Activated B cell treated with CpG ODN at 0.5 μM for 24 hours (primary cell): ENCODE measurements at places on chromosomes 5 and 9.

DNA sequence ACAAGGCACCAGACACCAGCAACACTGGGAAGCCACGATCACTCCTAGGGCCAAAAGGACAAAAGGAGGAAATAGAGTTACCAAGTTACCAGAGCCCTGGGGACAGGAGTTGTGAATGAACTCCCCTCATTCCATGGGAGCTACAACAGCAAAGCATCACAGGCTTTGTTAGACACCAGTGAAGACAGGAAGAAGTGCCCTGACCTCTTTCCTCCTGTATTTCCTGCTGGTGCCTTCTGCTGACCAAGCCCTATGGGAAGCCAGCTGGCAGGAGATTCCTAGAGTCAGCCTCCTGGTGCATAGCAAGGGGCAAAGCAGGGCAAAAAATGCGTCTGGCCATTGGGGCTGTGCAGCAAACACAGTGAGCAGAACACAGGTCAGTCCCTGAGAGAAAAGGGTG lies 374.7 kb downstream of the ZSWIM6 start:
- DNase-seq, result no peak
- no peaks in the 10 kb centered on the region for H3K36me3 ChIP-seq
- H3K27ac ChIP-seq, result no peak overlapping the region
- peaks cover 5% of the 10 kb centered on the region for H3K4me1 ChIP-seq
- no peaks in the 10 kb centered on the region for H3K27me3 ChIP-seq

DNA sequence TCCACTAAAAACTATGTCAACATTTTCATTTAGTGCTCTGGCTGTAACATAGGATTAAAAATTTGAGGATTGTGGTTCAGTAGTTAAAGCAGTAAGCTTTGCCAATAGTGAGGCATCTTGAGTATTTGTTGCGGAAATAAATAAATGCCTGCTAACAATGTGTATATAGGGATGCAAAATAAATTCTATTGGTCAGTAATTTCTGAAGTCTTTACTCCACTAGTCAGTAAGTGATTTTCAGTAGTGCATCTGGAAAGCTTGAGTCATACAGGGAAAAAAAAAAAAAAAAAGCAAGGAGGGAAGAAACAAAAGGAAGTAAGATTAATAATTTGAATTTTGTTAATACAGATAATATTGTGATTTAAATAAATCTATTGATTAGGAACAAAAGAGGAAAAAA lies 21.0 kb downstream of the NIPBL start:
- no peak overlapping the region for H3K4me3 ChIP-seq
- no peaks in the 10 kb centered on the region for H3K27me3 ChIP-seq
- no peak overlapping the region for H3K27ac ChIP-seq
- DNase-seq, result no peak
- H3K4me1 ChIP-seq, result peaks cover 80% of the 10 kb centered on the region
- peaks cover 10% of the 10 kb centered on the region for H3K36me3 ChIP-seq

- no peak overlapping the region for H3K4me3 ChIP-seq
- no peak for DNase-seq
- no peaks in the 10 kb centered on the region for H3K36me3 ChIP-seq
- no peaks in the 10 kb centered on the region for H3K27me3 ChIP-seq
- H3K4me1 ChIP-seq, result no peaks in the 10 kb centered on the region
These were observed 188.9 kb upstream of the RPS23 start for GRCh38 chr5:82466986-82467561.

GRCh38 chr9:84002344-84002743 lies 21.7 kb downstream of the RMI1 start:
- no peak overlapping the region for H3K27ac ChIP-seq
- H3K4me3 ChIP-seq, result no peak overlapping the region
- no peak for DNase-seq
- H3K4me1 ChIP-seq, result peaks cover 13% of the 10 kb centered on the region
- H3K36me3 ChIP-seq, result peaks cover 15% of the 10 kb centered on the region

GRCh38 chr5:130331332-130331731 lies 427.1 kb downstream of the CHSY3 start:
- H3K27me3 ChIP-seq, result peaks cover 2% of the 10 kb centered on the region
- H3K4me3 ChIP-seq, result no peak overlapping the region
- no peaks in the 10 kb centered on the region for H3K36me3 ChIP-seq
- no peak overlapping the region for H3K27ac ChIP-seq
- no peak for DNase-seq

- no peaks in the 10 kb centered on the region for H3K27me3 ChIP-seq
- no peak for DNase-seq
- peak overlapping the region; percentile 84 for H3K4me3 ChIP-seq
These were observed 1.6 kb downstream of the CARD19 start for GRCh38 chr9:93097511-93098201.

DNA sequence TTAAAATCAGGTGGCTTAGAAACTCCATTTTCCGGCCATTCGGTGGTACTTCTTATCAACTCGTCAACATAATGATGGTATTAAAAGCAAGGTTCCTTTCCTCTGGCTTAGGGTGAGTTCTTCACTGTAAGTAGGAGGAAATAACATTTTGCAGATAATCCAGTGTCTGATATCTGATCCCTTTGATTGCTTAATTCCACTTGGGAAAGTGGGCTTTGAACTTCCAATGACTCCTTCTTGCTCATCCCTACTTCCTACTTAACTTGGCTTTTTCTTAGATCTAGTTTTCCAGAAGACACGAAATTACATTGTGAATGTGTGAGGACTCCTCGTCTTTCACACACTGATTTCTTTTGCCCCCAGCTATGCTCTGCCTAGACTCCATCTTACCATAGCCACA lies 31.5 kb downstream of the DDX31 start:
- H3K27me3 ChIP-seq, result no peaks in the 10 kb centered on the region
- H3K27ac ChIP-seq, result no peak overlapping the region
- no peaks in the 10 kb centered on the region for H3K4me1 ChIP-seq
- peaks cover 76% of the 10 kb centered on the region for H3K36me3 ChIP-seq

DNA sequence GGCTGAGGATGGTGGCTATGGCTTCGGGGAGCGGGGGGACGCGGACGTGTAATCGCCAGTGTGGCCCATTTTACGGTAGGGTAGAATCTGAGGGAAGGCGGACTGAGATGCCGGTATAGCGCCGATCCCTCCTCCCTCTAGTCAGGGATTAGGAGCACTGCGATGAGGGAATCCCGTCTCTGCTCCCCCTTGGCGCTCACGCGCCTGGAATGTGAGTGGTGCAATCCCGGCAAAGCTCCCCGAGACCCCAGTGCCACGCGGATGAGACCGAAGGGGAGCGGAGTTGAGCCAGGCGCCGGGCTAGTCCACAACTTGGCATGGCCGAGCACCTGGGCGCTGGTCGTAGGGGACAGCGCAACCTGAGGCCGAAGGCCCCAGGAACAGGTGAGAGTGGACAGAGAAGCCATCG lies 2.2 kb downstream of the NPR3 start:
- peaks cover 35% of the 10 kb centered on the region for H3K4me1 ChIP-seq
- H3K27me3 ChIP-seq, result peaks cover 51% of the 10 kb centered on the region
- H3K36me3 ChIP-seq, result no peaks in the 10 kb centered on the region
- no peak for DNase-seq
- no peak overlapping the region for H3K4me3 ChIP-seq
- no peak overlapping the region for H3K27ac ChIP-seq

- peaks cover 58% of the 10 kb centered on the region for H3K27me3 ChIP-seq
- peak overlapping the region; percentile 76 for H3K4me3 ChIP-seq
- H3K27ac ChIP-seq, result no peak overlapping the region
- peaks cover 32% of the 10 kb centered on the region for H3K4me1 ChIP-seq
These were observed 1.4 kb upstream of the LMX1B start for GRCh38 chr9:126612326-126612812.

DNA sequence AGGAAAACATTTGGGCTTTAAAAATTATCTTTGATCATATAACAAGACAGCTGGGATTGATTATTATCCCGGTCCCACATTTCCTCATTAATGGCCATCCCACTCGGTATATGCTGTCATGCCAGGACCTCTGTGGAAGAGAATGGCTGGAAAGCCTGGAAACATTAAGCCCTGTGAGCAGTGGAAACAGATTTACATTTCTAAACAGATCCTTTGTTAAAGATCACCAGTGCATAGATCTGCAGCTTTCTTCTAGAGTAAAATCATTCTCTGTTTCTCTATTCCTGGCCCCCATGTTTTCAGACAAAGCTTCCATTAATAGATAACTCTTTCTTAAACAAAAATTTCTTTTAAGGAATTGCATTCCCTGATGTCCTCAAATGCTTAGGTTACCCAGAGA lies 152.2 kb downstream of the CAVIN4 start:
- no peak overlapping the region for H3K27ac ChIP-seq
- no peak overlapping the region for H3K4me3 ChIP-seq
- H3K36me3 ChIP-seq, result no peaks in the 10 kb centered on the region
- H3K4me1 ChIP-seq, result no peaks in the 10 kb centered on the region
- no peak for DNase-seq

DNA sequence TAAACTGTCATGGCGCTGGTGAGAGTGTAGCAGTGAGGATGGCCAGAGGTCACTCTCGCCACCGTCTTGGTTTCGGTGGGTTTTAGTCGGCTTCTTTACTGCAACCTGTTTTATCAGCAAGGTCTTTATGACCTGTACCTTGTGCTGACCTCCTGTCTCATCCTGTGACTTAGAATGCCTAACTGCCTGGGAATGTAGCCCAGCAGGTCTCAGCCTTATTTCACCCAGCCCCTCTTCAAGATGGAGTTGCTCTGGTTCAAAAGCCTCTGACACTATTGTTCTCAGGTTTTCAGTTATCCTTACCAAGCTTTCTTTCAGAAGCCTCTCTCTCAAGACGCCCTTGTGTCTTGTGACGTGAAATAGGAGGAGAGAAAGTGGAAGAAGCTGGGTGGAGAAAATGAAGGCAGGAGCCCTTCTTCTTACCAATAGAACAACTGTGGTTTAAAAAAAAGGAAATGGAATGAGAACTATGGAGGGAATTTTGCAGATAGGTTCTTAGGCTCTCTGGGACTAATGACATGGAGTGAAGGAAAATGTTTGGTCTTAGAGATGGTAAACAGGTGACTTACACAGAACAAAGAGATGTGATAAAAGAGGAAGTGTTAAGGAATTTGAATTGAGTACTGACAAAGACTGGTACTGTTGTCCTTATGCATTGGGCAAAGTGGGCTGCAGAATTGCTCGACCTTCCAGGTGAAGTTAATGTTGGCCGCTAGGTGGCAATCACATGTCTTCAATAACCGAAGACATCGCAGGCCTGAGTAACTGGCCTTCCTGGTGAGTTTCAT lies 133.3 kb upstream of the RAI14 start:
- H3K36me3 ChIP-seq, result no peaks in the 10 kb centered on the region
- no peak overlapping the region for H3K4me3 ChIP-seq
- H3K27me3 ChIP-seq, result no peaks in the 10 kb centered on the region
- no peak overlapping the region for H3K27ac ChIP-seq
- H3K4me1 ChIP-seq, result peaks cover 2% of the 10 kb centered on the region

DNA sequence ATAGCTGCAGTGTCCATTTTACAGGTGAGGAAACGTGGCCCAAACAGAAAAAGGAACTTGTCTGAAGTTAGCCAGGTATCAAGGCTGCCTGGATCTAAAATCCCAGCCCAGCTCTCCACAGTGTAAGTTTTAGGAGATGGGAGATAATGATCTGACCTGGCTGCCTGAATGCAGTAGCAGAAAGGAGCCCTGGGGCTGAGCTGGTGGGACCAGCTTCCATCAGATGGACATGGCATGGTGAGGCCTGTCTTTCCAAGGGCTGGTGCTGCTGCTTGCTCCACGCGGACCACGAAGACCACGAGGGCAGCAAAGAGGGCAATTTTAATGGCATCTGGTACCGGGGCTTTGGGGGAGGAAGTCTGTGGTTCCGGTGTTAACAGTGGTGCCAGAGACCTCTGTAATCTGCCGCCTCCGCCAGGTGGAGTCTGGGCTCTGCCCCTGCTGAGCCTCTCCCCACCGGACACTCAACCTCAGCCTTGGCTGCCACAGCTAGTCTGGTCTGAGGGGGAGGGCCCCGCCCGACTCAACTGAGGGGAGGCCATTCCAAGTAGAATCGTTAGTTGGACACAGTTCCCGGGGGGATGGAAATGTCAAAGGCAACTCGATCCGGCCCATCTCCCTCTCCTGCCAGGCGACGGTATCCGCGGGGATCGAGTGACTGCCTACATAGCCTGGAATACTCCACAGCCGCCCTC lies 650 bp downstream of the MYORG start:
- peaks cover 37% of the 10 kb centered on the region for H3K4me1 ChIP-seq
- DNase-seq, result peak; percentile 43
- no peaks in the 10 kb centered on the region for H3K27me3 ChIP-seq
- no peaks in the 10 kb centered on the region for H3K36me3 ChIP-seq
- peak overlapping the region; percentile 93 for H3K4me3 ChIP-seq
- peak overlapping the region; percentile 75 for H3K27ac ChIP-seq

DNA sequence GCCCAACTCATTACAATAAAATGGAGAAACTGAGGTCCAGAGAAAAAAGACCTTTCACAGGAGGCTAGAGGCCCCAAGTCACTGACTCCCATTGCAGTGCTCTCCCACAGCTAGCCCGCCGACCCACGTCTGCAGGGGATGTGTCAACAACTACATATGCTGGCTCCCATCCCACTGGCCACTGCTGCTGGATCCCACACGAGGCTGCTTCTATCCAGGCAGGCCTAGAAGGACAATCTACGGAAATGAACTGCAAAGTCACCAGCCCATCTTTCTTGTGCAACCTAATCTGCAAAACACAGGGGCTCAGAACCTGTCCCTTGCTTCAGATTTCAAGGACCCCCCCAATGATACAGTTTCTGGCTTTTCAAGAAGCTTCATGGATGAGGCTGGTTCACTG lies 24.0 kb downstream of the RAPGEF1 start:
- H3K36me3 ChIP-seq, result peaks cover 61% of the 10 kb centered on the region
- DNase-seq, result no peak
- H3K27ac ChIP-seq, result no peak overlapping the region
- H3K4me1 ChIP-seq, result peaks cover 89% of the 10 kb centered on the region
- H3K4me3 ChIP-seq, result no peak overlapping the region

DNA sequence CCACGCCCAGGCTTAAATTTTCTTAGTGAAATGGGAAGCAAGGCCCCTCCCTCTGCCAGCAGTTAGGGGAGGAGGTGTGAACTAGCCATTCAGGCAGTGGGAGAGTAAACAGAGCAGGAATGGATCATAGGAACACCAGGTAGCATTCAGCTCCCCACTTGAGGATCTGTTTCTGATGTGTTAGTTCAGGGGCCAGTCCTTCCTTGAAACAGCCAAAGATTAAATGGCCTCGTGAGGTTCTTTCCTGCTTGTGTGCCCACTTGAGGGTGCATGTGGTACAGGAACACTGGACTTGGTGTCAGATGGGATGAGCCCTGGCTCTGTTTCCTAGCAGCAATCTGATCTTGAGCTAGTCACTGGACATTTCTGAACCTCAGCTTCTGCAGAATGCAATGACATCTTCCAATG lies 21.2 kb downstream of the FAXDC2 start:
- no peaks in the 10 kb centered on the region for H3K27me3 ChIP-seq
- no peak overlapping the region for H3K27ac ChIP-seq
- H3K36me3 ChIP-seq, result no peaks in the 10 kb centered on the region
- H3K4me1 ChIP-seq, result peaks cover 10% of the 10 kb centered on the region
- H3K4me3 ChIP-seq, result no peak overlapping the region

GRCh38 chr9:116208417-116209232 lies 55.0 kb downstream of the PAPPA start:
- no peak for DNase-seq
- H3K27me3 ChIP-seq, result no peaks in the 10 kb centered on the region
- no peak overlapping the region for H3K4me3 ChIP-seq
- H3K4me1 ChIP-seq, result no peaks in the 10 kb centered on the region
